Calu3 (cell line): ENCODE measurements at places on chromosomes 7 and 10. TPM values are rescaled to one million over a fixed set of nuclear protein-coding genes. Genes with fewer than 3 reads are reported as not detected.

- no peak overlapping the region for H3K27ac ChIP-seq
- peaks cover 12% of the 10 kb centered on the region for H3K27me3 ChIP-seq
- no peaks in the 10 kb centered on the region for H3K4me1 ChIP-seq
- no peak overlapping the region for H3K4me3 ChIP-seq
- DNase-seq = peak; percentile 11
Measured at GRCh38 chr7:14207138-14207537, 217.7 kb upstream of the ETV1 start.

The SFMBT2 gene
- total RNA-seq = 0.64 and 1.7 TPM in 2 replicates

- H3K27me3 ChIP-seq = no peaks in the 10 kb centered on the region
- no peak overlapping the region for H3K27ac ChIP-seq
- no peak for DNase-seq
- H3K36me3 ChIP-seq = peaks cover under 1% of the 10 kb centered on the region
- H3K4me1 ChIP-seq = no peaks in the 10 kb centered on the region
- H3K4me3 ChIP-seq = no peak overlapping the region
Measured at GRCh38 chr10:122421742-122422141, 32.7 kb upstream of the ARMS2 start.

DNA sequence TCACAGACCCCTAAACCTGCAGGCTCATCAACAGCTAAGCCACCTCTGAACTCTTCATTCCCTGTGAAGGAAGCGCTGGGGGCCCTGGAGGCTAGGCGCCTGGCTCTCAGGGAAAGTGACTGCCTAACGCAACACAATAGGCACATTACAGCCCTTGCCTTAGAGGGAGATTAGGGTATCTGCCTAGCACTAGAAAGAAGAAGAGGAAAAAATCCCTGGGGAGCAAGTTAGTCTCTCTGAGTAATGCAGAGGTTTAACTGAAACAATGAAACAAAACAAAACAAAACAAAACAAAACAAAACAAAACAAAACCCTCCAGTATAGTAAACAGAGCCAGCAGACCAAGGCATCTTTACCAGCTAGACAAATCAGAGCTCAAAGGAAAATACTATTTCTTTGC is 2.6 kb downstream of the ZNF777 start:
- peaks cover 16% of the 10 kb centered on the region for H3K36me3 ChIP-seq
- peaks cover 8% of the 10 kb centered on the region for H3K4me1 ChIP-seq
- H3K27ac ChIP-seq = no peak overlapping the region
- H3K27me3 ChIP-seq = no peaks in the 10 kb centered on the region
- H3K4me3 ChIP-seq = peak overlapping the region; percentile 26

GRCh38 chr7:70334871-70335270 is 736.6 kb downstream of the AUTS2 start:
- no peaks in the 10 kb centered on the region for H3K36me3 ChIP-seq
- H3K4me1 ChIP-seq = no peaks in the 10 kb centered on the region
- H3K27ac ChIP-seq = no peak overlapping the region
- H3K4me3 ChIP-seq = no peak overlapping the region
- H3K27me3 ChIP-seq = no peaks in the 10 kb centered on the region
- no peak for DNase-seq

The CLCN1 gene
- 0.34 and 0.61 TPM in 2 replicates for total RNA-seq

GRCh38 chr7:143347950-143348349 is 14.6 kb downstream of the FAM131B start:
- H3K27me3 ChIP-seq = peaks cover 66% of the 10 kb centered on the region
- H3K27ac ChIP-seq = no peak overlapping the region
- H3K4me1 ChIP-seq = peaks cover 10% of the 10 kb centered on the region
- DNase-seq = no peak

DNA sequence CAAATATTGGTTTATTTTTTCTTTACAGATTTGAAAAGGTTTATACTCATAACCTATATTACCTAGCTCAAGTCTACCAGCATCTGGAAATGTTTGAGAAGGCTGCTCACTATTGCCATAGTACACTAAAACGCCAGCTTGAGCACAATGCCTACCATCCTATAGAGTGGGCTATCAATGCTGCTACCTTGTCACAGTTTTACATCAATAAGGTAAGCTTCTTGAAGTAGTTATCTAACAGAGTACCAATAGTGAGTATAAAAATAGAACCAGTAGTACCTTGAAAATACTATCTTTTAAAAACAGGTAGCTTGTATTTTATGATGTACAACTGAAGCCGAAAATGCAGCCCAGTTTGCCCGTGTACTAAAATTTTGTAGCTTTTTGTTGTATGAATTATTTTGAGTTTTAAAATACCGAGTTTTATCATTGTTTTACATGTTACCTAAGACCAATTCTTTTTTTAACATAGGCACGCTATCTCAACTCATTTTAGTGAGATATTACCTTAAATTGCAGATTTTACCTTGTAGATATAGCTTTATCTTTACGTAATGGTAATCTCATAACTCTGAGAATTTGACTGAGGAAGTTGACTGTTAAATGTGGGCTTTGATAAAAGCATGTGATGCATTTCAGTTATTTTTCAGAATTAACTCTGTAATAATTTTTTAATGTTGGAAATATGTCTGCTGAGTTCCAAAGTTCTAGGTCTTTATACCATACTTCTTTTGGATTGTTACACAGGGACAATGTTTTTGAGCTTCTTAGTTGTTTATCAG is 17.3 kb downstream of the KIFBP start:
- no peak overlapping the region for H3K27ac ChIP-seq
- H3K27me3 ChIP-seq = no peaks in the 10 kb centered on the region
- H3K36me3 ChIP-seq = no peaks in the 10 kb centered on the region
- no peak for DNase-seq
- H3K4me1 ChIP-seq = no peaks in the 10 kb centered on the region

DNA sequence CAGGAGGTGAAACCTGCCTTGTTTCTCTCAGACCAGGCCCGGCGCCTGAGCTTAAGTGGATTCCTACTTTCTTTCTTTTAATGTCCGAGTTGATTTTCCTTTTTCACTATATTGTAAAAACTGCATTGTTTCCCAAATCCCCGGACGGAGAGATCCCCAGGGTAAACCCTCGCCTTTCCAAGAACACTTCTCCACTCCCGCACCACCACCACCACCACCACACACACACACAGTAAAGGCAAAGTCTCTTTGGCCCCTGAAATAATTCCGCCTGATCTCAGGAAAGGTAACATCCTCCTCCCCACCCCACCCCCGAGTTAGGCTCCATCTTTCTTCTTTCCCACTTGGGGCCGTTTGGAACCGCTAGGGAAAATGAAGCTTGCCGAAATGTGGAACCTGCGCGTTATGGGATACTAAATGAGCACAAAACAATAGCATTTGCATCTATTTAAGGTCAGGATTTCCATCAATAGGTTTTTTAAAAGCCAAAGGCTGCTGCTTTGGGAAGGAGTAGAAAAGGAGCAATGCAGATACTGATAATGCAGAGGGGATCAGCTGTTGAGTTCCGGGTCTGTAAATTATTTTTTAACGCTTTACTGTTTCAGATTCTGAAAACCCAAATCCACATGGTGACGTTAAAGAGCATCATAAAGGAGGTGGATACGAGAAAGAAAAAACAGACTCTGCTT is 2.5 kb downstream of the HPSE2 start:
- no peak overlapping the region for H3K4me3 ChIP-seq
- no peak for DNase-seq
- H3K27me3 ChIP-seq = peaks cover 88% of the 10 kb centered on the region
- H3K4me1 ChIP-seq = no peaks in the 10 kb centered on the region
- H3K27ac ChIP-seq = no peak overlapping the region

DNA sequence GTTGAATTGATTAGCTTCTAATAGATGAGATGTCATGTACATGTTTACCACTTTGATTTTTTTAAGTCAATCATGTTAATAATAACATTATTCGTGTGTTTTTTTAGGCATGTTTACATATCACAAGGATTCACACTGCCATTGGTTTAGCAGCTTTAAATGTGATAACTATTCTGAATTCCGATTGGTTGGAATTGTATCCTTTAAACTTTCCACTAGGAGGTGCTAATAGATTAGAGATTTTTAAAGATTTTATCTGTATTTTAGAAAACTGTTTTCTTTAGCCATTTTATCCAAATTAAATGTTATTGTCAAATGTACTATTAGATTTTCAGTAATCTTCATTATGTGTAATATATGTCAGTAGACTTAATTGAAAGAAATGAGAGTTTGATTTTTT is 83.2 kb downstream of the HECTD2 start:
- no peak overlapping the region for H3K4me3 ChIP-seq
- DNase-seq = no peak
- H3K27ac ChIP-seq = no peak overlapping the region
- no peaks in the 10 kb centered on the region for H3K4me1 ChIP-seq

- DNase-seq = no peak
- H3K4me1 ChIP-seq = peaks cover 8% of the 10 kb centered on the region
- peaks cover 16% of the 10 kb centered on the region for H3K36me3 ChIP-seq
- H3K27me3 ChIP-seq = no peaks in the 10 kb centered on the region
Measured at GRCh38 chr7:1931256-1931950, 261.3 kb downstream of the ELFN1 start.

DNA sequence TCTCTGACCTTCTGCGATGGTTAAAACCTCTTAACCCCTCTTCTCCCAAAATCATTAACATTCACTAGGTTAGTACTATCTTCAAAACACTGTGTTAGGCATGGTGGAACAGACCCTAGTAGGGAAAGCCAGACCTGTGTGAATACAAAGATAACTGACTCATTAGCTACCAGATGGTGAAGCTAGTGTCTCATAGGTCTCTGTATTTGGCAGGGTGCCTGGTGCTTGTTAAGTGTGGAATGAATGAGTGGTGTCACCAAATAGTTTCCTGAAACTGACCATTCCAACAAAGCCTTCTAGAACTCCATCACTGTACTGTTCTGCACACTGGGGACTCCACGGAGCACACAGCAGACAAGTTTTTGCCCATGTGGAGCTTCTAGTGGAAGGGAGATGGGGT is 27.7 kb upstream of the TM9SF3 start:
- H3K4me1 ChIP-seq = peaks cover 28% of the 10 kb centered on the region
- H3K27me3 ChIP-seq = no peaks in the 10 kb centered on the region
- H3K4me3 ChIP-seq = peak overlapping the region; percentile 1
- DNase-seq = peak; percentile 71
